ENCODE measurements at places on chromosomes 7 and 10. TPM values are rescaled to one million over a fixed set of nuclear protein-coding genes. Genes with fewer than 3 reads are reported as not detected.

Gene TMEM130
- 1.0 TPM for total RNA-seq

Gene GATA3
- total RNA-seq, result 0.76 TPM

Gene ENTPD1
- 0.16 TPM for total RNA-seq

Gene SLC13A4
- not detected for total RNA-seq

Gene NAT16
- total RNA-seq, result not detected

Gene CPXM2
- under 0.01 TPM for total RNA-seq

Gene ANKRD22
- not detected for total RNA-seq

Gene PCDH15
- 0.51 TPM for total RNA-seq

Gene PPP1R3C
- 8.2 TPM for total RNA-seq

Gene AKR1C8
- not detected for total RNA-seq

Gene CTAGE8
- 1.6 TPM for total RNA-seq

Gene CCL24
- not detected for total RNA-seq

Gene CTAGE6
- total RNA-seq, result not detected

Gene XRCC2
- 0.38 TPM for total RNA-seq

Gene PLEKHS1
- total RNA-seq, result not detected

Gene OR2A7
- total RNA-seq, result 1.1 TPM

Gene FKBP9
- 91.4 TPM for total RNA-seq

Gene C10orf105
- not detected for total RNA-seq

Gene SLC13A1
- total RNA-seq, result not detected

Gene PRKG1
- total RNA-seq, result 0.49 TPM

Gene C7orf57
- total RNA-seq, result 0.13 TPM

Gene MSMB
- total RNA-seq, result not detected

Gene CALN1
- not detected for total RNA-seq

Gene PLAC9
- not detected for total RNA-seq

Gene STEAP1B
- 0.13 TPM for total RNA-seq

Measured in mesangial cell (primary cell).